ENCODE measurements at places on chromosomes 1 and 21. TPM values are rescaled to one million over a fixed set of nuclear protein-coding genes. Genes with fewer than 3 reads are reported as not detected.

Gene NRIP1
- total RNA-seq = 57.1 TPM

DNA sequence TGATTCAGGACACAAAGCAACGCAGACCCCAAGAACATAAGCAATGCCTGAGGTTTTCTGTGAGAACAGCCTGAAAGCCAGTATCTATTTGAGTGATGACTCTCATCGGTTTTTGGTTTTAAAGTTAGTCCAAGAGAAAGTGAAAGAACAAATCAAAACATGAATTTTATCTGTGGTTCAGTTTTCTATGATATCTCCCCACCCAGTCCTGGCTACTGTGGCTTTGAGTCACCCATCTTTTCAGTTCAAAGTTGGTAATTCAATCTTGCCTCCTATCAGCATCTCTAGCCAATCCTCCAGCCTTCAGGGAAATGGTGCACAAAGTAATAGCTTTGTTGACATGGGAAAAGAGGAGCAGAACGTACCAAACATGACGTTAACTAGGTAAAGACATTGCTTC is 40.5 kb upstream of the KRTAP19-8 start:
- DNase-seq = no peak

DNA sequence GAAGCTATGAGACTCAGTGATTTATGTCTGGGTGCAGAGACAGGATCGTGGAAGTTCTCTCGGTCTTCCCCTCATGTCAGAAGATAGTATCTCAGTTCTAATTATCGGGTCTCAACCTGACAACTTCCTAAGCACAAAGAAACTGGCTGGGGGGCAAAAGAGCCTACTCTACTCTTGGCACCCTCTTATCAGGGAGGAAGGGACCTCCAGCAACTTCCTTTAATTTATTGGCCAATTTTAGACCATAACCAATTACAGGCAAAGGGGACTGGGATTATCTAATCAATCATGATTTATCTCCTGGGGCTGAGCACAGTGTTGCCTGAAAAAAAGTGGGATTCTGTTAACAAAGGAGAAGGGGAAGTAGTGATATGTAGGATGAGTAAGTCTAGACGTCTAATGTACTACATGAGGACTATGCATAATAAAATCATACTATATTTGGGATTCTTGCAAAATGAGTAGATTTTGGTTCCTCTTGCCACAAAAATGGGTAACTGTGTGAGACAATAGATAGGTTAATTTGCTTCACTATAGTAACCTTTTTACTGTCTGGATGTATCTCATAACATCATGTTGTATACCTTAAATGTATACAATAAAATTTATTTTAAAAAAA is 98.8 kb downstream of the ZFYVE9 start:
- peak; percentile 46 for DNase-seq

- no peak for DNase-seq
These were observed 17.4 kb downstream of the HYI start for GRCh38 chr1:43436371-43436770.

GRCh38 chr1:173467426-173467825 is 9.7 kb upstream of the PRDX6 start:
- DNase-seq = no peak

DNA sequence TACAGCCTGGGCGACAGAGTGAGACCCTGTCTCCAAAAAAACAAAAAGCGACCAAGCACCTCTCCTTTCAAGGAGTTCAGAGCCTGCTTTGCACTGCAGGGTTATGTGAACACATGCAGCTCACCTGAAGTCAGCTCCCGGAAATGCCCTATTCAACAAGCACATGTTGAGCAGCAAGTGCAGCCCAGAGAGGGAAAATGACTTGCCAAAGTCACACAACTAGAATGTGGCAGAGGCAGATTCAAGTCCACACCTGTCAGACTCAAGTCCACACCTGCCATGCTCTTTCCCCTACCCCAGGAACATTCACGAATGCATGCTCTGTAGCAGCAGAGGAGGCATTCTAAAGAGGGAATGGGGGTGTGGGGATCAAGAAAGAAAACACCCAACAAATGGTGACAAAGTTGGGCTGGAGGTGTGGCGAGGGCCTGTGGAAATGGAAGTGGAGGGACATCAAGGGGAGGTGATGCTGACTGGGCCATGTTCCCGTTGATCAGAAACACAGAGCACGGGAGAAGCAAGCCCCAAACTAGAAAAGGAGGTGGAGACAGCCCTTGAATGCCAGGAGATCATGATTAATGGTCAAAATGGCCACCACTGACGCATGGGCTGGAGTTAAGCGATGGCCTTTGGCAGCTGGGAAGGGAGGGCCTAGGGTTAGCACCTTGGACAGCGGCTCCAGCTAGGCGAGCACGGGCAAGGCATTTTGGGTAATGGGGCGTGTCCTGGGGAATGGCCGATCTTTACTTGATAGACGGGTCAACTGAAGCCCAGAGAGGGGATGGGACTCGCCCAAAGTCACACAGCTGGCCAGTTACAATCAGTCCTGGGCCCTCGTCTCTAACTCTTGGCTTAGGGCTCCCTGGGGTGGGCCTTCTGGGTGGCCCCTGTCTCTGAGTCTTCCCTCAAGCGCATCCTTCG is 21.5 kb downstream of the RAP1GAP start:
- DNase-seq = peak; percentile 72

GRCh38 chr1:97137862-97138514 is 416.4 kb downstream of the PTBP2 start:
- DNase-seq = peak; percentile 93

GRCh38 chr1:92544756-92545165 is 58.0 kb upstream of the GFI1 start:
- DNase-seq = no peak

GRCh38 chr1:107695341-107695740 is 269.6 kb downstream of the VAV3 start:
- DNase-seq = no peak

DNA sequence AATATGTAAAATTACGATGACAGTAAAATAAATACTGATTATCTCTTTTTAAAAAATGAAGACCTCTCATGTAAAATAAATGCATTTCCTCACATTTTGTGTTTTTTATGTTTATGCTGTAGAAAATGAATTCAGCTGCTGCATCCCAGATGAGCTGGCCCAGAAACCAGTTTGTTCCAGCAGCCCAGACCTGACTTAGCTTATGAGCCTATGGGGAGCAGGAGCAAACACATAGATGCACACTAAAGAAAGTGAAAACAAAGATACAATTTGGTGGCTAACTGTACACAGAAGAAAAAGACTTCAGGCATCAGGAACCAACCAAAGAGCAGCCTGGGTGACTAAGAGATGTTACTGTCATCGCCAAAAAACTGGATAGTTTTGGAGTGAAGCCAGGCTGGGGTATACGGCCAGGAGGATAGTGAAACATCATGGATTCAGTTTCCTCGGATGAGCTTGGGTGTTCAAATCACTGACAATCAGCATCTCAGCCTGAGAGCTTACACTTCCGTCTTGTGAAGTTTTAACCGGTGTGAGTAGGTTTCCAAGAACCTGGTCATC is 113.9 kb upstream of the BACE2 start:
- DNase-seq = no peak

All from lung microvascular endothelial cell (primary cell).